Esophagus mucosa (tissue), 1 donor: ENCODE measurements at places on chromosomes 4 and X. TPM values are rescaled to one million over a fixed set of nuclear protein-coding genes. Genes with fewer than 3 reads are reported as not detected.

DNA sequence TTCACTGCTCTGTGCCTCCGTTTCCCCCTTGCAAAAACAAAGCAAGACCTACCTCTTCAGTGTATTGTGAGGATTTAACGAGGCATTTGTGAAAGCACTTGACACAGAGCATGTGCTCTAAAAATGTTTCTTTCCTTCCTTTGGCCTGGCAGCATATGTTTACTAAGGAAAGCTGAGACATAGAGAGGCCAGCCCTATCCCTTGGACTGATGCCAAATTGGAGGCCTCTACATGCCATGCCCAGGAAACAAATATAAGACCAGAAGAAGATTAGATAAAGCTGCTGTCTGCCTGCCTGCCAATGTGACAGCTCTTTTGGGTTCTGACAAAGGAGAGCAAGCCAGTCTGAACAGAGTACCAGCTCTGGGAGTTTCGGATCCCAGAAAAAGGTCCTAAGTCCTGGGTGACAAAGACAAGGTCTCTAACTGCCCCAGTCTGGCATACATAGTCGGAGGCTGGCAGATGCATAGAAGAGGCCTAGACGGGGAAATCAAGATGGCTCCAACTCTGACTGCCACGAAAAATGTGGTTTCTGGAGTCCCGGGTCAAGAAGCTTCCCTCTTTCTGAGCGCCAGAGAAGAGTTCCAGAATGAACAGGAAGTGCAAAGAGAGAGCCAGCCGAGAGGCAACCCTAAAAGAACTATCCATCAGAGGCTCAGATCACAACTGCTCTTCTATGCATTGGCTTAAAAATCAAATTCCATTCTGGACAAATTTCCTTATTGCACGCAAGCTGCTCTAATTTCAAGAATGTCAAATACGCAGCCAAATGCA, 25.8 kb downstream of the OTUD6A start:
- ATAC-seq: no peak

DNA sequence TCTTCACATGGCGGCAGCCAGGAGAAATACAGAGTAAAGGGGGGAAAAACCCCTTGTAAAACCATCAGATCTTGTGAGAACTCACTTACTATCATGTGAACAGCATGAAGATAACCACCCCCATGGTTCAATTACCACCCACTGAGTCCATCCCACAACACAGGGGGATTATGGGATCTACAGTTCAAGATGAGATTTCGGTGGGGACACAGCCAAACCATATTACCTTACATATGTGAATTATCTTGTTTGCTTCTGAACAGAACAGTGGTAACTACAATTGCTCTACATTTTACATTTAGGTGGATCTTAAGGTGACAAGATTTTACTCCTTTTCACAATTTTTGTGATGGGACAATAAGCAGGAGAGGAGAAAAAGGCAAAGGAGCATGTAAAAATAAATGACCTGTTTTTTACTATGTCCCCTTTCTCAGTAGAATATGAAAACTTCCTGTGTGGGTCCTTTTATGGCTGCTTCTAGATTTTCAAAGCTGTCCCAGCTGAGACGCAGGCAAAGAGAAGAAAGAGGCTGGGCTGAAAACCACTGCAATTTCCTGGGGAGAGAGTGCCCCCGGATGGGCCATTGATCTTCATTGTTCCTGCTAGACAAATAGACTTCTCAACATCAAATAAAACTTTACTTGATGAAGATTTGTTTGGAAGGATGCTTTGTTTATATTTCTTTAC, 45.9 kb upstream of the PGM2 start:
- ATAC-seq: no peak

CT83 gene
- not detected for total RNA-seq

DNA sequence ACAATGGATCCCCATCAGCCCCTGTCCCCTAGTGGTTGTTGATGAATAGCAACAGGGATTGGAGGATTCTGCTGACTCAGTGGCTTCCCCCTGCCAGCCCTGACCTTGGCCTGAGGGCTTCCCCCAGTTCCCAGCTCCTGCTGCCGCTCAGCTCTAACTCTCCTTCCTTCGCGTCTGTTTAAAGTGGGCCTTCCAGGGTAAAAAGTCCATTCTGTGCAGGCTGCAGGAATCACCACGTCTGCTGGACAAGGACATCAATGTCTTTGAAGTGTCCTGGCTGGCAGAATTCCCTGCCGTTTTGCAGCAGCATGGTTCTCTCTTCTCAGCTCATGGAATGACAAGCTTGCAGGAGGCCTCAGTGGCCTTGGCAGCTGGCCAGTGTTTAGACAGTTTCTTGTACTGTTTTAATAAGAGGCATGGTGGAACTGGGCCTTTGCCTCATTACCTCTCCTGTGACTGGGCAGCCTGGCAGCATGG, 152.5 kb upstream of the STX18 start:
- ATAC-seq: no peak

ADH7 gene
- 120 TPM for total RNA-seq

DNA sequence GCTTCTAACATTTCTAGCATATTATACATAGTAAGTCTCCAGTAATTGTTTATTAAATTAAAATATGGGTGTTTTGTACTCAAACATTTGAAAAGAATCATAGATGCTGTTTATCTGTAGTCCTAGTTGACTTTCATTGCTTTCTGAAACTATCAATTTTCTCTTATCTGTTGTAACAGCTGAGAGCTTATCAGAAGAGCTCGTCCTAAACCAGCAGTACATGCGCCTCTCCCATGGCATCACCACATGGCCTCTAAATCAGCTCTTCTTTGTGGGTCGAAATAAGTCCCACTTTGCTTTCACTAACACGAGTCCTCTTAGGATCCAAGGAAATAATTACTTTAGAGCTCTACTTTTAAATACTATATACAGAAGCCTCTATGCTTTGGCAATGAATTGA, 55.1 kb downstream of the PPP3CA start:
- ATAC-seq: no peak

GRCh38 chrX:130109429-130110378, 593 bp downstream of the ELF4 start:
- no peak for ATAC-seq

TSPAN7 gene
- total RNA-seq: 11.3 TPM

DNA sequence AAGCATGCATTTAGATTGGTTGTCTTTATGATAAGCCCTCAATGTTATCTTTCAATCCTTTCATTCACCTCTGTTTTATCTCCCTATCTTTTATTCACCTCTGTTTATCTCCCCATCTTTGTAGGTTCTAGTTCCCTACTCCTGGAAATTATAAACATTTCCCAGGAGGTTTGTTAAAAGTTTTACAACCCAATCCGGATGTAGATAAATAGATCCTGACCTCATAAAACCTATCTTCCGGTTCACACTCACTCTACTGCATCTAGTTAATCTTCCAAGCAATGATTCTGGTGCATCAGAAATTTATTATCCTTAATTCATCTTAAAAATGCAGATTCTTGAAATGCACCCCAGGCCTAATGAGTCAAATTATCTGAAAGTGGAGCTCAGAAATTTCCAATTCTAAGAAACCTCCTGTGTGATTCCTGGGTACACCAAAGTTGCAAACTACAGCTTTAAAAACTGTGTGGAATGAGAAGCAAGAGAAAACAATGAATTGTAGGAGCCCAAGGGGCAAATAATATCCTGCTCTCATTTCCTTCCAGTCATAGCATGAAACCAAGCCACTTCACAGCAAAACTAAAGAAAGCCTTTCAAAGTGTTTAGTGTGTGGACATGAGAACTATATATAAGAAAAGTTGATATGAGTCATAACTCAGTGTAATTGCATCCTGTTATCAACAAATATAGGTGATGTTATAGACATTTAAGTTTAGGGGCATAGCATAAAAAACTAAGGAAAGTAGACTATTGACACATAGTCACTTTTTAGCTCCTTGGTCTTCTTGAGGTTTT, 51.1 kb upstream of the UGT8 start:
- ATAC-seq: no peak

HS6ST2 gene
- total RNA-seq: 8.5 TPM
